IMR-90 (cell line): ENCODE measurements at places on chromosomes 1 and 21. TPM values are rescaled to one million over a fixed set of nuclear protein-coding genes. Genes with fewer than 3 reads are reported as not detected.

Gene SETSIP
- not detected in 2 replicates for total RNA-seq

Gene KHDRBS1
- 33.7 and 39.7 TPM in 2 replicates for total RNA-seq

Gene IQGAP3
- total RNA-seq, result 13.6 TPM in 2 replicates

Gene TRPM2
- not detected in 2 replicates for total RNA-seq

Gene PRR9
- not detected in 2 replicates for total RNA-seq

Gene DLGAP3
- total RNA-seq, result not detected in 2 replicates

Gene RNPEP
- 39.7 and 49.8 TPM in 2 replicates for total RNA-seq

Gene PLA2G5
- total RNA-seq, result not detected in 2 replicates

Gene EPHA10
- not detected in 2 replicates for total RNA-seq

Gene LRRC8C
- 12.9 and 15.3 TPM in 2 replicates for total RNA-seq
